ENCODE measurements at places on chromosomes 4 and X.

DNA sequence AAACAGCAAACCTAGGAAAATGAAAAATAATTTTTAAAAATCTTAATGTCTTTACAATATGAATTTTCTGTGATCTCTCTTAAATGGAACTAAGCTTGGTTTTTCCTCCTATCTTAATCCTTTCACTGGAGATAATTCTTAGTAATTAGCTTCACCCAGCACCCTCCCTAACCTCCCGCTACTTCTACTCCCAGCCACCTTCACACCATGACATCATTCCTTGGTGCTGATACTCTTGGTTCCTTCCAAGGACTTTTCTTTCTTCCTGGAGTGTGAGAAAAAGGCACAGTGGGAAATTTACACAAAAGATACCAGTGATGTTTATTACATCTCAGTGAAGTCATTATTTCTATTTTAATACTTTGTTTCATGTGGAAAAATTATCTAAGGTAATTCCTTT lies 163.6 kb upstream of the PLAC1 start:
- DNase-seq = no peak

GRCh38 chr4:126267689-126268088 lies 952.9 kb downstream of the FAT4 start:
- DNase-seq = no peak

DNA sequence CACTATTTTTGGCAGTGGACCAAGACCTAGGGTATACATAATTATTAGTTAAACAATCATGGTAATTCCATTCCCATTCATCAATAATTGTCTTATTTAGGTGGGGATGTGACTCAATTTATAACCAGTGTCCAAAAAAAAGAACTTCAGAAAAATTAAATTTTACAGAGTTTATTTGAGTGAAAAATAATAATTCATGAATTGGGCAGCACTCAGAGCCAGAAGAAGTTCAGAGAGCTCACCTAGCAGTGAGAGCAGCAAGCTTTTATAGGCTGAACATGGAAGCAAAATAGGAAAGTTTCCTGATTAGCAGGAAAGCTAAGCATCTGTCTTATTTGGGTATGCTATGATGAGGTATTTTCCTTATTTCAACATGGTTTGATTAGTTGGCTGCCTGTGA lies 500.8 kb downstream of the PCDH7 start:
- DNase-seq = no peak

DNA sequence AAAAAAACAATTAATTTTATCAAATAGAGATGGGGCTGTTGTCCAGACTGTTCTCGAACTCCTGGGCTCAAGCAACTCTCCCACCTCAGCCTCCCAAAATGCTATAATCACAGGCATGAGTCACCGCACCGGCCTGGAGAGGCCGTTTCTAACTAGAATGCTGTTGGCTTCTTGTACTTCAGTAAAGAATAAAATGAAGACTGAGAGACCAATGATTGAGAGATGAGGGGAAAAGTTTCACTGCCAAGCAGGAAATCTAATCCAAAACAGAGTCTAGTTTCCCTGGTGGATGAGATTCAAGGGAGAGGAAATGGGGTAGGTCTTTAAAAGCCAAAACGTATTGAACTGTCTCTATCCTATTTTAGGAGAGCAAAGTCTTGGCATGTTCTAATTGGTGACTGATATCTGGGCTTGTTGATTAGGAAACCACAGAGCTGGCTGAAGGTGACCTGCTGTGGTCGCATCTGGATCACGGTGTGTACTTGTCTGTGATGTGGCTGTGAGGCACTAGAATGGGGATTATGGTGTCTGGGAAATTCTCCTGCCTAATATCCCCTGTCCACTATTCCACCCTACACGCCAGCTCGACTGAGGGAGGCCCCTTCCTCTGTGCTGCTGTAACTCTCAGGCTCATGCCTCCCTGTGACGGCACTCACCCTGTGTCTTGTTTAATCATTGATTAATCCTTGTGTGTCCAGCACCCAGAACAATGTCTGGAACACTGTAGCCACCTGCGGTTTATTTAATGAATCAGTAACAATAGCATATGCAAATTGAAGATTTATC lies 15.0 kb upstream of the TRIM2 start:
- no peak for DNase-seq

GRCh38 chrX:140507223-140507981 lies 2.5 kb upstream of the SOX3 start:
- no peak for DNase-seq

DNA sequence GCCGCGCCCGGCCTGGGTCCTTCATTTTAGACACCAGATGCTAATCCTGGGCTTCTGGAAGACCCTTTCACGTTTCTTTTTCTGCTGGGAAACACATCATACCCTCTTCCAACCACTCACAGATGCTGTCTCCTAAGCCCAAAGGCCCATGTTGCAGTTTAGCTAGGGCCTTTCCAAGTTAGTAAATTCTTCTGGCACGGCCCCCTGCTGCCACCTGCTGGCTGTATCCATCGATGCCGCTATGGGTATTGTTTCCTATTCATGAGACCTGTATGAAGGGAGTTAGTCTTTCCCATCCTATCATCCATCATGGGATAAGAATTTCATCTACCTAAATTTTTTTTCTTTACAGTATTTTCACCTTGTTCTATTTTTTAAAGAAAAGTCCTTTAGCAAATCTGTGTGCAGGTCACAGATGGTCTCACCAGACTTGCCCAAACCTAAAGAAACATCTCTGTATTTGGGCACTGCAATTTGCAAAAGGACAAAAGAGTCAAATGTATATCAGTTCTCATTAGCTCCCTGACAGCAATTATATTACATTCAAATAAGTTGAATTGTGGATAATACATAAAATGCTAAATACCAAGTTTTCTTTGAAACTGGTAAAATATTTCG lies 37.8 kb upstream of the SLC9A7 start:
- peak; percentile 69 for DNase-seq

DNA sequence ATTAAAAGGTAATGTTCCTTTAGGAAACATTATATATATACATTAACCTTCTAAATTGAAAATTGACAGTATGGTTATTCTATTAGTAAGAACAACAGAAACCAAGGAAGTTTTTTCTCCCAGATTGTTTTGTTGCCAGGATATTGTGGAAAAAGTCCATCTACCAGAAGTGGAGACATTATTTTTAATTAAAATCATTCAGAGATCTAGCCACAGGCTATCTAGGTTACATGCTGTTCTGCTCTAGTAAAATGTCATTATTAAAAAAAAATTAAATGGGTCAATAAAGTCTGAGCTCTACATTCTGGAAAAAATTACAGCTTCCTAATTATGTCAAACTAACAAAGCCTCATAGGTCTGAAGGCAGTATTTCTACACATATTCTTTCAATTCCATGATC lies 74.3 kb downstream of the NSG1 start:
- DNase-seq = no peak

GRCh38 chr4:7083597-7084563 lies 16.0 kb upstream of the GRPEL1 start:
- DNase-seq = no peak

DNA sequence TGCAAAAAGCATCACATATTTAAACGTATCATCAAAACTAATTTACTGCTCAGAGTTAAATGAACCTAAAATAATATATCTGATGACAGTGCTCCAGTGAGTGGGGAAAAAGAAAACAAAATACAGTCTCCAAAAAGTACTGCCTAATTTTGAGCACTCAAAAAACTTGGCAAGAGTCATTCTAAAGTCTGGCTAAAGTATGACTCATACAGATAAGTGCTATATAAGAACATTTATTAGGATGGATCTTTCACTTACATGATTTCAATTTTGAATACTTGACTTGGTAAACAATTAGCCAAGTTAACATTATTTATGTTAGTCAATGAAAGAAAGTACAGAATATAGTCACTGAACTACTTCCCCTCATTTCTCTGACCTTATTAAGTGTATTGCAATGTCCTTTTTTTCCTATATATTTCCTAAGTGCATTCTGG lies 27.2 kb downstream of the FBXO8 start:
- no peak for DNase-seq

- DNase-seq = no peak
Observed at GRCh38 chr4:28146191-28146590, 1285.5 kb downstream of the STIM2 start.

- peak; percentile 42 for DNase-seq
Observed at GRCh38 chr4:140743194-140743931, 12.8 kb downstream of the TBC1D9 start.

DNA sequence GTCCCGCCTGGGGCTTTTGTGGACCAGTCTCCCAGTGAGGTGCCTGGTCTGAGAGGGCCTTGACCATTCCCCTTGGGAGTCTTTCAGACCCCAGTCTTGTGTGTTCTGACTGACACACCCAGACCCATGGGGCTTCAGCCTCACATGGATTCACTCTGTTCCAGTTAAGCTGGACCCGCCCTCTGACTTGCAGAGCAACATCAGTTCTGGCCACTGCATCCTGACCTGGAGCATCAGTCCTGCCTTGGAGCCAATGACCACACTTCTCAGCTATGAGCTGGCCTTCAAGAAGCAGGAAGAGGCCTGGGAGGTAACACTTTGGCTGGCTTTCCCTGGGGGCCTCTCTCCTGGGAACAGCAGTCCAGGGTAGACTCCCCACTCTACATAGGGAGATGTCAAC lies 6.8 kb downstream of the IL9R start:
- DNase-seq = no peak

- no peak for DNase-seq
Observed at GRCh38 chr4:76246852-76247251, 4.7 kb upstream of the FAM47E start.

DNA sequence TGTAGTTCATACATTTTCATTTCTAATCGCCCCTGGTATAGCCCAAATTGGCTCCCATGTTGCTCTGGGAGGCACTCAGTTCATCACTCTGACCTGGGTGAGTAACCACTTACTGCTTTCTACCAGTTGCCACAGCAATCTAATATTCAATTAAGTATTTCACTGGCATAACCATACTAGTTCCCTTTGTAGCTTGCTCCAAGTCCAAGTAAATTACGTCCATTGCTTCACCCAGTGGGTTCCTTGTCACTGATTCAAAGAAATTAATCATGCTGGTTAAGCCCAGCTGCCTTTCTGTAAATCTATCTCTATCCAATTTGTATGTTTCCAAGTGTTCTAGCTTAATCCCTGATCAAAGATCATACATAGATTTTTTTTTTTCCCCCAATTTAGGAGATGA lies 92.0 kb upstream of the CBR4 start:
- no peak for DNase-seq

DNA sequence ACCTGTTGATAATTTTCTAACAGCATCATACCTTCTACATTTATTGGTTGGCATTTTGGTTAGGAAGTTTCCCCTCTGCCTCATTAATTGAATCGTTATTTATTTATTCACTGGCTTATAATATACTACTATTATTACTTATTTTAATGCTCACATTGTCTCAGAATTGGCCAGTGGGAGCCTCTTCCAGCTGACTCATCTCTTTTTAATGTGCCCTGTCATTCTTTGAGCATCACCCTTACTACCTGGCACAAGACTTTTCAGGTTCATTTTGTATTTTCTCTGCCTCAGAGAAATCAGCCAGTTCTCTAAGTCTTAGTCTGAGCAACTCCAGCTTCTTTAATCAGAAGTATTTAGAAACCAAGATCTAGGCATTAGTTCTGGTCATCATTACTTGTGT lies 60.3 kb upstream of the PRRG3 start:
- DNase-seq = no peak

DNA sequence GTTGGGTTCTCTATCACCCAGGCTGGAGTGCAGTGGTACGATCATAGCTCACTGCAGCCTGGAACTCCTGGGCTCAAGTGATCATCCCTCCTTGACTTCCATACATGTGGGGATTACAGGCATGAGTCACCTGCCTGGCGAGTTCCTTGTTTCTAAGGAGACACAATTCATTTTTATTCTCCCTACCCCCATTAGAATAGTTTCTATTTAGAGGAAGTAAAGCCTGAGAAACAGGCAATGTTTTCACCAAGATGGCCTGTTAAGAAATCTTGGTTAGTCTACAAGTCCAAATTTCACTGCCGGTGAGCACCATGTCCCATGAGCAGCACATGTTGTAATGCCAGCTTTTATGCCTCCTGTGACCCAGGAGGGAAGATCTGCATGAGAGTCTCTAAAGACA lies 5.7 kb downstream of the CYBB start:
- no peak for DNase-seq

GRCh38 chr4:48854982-48855381 lies 24.1 kb downstream of the OCIAD1 start:
- DNase-seq = no peak

GRCh38 chrX:150476164-150476699 lies 92.2 kb upstream of the MTM1 start:
- no peak for DNase-seq

- DNase-seq = peak; percentile 59
Observed at GRCh38 chr4:41746440-41747229, 1.9 kb downstream of the PHOX2B start.

GRCh38 chrX:130343411-130343810 lies 3.7 kb downstream of the SLC25A14 start:
- no peak for DNase-seq

- no peak for DNase-seq
Observed at GRCh38 chrX:147891896-147892295, 19.8 kb upstream of the FMR1 start.

DNA sequence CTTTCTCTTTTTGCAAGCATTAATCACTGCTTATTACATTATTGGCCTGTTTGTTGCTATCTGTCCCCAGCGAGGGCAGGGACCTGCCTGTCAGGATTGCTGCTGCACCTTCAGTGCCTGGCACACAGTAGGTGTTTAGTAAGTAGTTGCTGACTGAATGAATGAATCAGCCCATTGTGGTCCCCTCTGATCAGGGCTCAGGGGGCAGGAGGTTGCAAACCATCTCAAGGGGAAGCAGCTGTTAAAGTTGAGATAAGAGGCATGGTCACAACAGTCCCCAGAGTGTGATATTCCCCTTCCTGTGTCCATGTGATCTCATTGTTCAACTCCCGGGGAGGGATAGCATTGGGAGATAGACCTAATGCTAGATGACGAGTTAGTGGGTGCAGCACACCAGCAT lies 85.4 kb downstream of the WFS1 start:
- DNase-seq = no peak

DNA sequence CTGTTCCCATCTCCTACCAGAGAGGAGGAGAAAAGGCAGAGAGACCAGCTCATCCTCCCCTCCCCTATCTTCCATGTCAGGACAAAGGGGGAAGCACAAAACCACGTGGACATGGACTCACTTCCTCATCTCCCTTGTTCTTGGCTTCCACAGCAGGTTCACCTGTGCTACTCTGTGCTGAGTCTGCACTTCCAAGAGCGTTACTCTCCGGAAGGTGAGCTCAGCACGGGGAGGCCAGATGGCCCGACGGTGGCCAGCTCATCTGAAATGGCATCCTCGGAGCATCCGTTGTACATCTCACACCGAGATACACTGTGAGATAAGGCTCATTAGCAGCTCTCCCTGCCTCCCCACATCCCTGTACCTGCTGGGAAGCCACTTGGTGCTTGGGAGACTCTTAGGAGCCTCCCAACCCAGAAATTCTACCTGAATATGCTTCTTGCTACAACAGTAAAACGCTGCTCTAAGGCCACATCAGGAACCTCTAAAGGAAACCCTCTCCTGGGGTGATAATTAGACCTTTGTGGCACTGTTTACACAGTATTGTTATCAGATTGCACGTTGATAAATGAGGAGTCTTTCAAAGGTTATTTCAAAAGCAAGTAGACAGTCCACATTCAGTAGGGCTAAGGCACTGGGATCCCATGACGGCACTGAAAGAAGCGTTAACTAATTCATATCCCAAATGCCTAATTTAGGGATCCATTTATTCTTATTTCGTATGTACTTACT lies 19.4 kb downstream of the LGI2 start:
- no peak for DNase-seq

GRCh38 chr4:117996891-117997290 lies 37.4 kb upstream of the NDST3 start:
- no peak for DNase-seq

Data from GM23338 (cell line).